ENCODE measurements at places on chromosomes 4 and X.

DNA sequence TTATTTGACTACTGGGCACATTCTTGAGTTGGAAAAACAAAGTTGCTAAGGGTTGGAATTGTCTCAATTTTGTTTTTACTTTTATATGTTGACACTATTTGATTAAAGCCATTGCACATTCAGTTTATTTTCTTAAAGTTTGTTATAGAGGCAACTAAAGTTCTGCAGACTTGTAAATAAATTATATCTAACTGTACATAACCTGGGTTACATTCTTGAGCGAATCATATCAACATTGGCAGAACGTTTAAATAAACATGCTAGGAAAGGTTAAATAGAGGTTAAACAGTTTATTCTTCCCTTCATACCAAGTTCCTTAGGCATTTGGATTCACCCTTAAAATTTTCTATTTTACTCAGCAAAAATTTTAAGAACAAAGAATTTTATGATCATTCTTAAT, 74.5 kb downstream of the UCHL1 start:
- DNase-seq = no peak

DNA sequence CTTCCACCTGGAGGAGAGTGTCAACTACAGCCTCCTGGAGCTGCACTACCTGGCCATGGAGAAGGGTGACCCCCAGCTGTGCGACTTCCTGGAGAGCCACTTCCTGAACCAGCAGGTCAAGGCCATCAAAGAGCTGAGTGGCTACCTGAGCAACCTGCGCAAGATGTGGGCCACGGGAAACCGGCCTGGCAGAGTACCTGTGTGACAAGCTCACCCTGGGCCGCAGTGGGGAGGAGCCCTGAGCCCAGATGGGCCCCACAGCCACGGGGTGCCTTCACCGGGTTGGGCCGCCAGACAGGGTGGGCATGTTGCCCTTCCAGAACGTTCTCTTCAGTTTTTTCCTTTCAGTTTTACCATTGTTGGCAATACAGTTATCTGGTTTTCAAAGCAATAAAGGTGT, 15.2 kb upstream of the FAM47A start:
- DNase-seq = no peak

- no peak for DNase-seq
Measured at GRCh38 chr4:77742054-77742453, 77.1 kb downstream of the CNOT6L start.

GRCh38 chr4:95838192-95838591, 1.7 kb upstream of the PDHA2 start:
- DNase-seq = no peak

DNA sequence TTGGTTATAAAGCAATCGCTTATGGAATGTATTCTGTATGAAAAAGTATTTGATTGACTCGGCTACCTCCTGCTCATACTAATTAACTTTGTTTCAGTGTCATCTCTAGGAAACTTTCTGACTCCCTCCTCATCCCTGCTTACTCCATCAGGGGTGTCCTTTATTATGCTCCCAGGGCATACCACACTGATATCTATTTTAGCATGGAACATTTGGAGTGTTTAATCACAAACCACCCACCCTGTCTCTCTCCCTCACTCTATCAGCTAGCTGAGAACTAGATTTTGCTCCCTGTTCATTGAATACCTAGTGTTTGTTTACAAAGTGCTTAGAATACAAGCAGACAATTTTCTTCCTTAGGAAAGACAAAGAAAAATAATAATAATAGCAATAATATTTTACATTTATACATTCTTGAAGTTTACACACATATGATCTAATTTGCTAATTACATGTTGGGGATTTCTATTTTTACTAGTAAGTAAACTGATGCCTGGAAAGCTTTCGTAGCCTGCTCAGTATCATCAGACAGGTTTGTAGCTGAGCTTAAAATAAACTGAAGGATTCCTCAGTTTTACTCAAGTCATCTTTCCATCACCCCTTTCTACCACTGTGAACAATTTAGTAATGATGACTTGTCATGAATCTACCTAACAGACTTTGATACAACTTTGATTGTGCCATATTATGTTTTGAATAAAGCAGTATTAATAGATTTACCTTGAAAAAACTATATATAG, 811.4 kb upstream of the HS3ST1 start:
- no peak for DNase-seq

- DNase-seq = no peak
Measured at GRCh38 chr4:1993169-1993516, 15.6 kb downstream of the NELFA start.

DNA sequence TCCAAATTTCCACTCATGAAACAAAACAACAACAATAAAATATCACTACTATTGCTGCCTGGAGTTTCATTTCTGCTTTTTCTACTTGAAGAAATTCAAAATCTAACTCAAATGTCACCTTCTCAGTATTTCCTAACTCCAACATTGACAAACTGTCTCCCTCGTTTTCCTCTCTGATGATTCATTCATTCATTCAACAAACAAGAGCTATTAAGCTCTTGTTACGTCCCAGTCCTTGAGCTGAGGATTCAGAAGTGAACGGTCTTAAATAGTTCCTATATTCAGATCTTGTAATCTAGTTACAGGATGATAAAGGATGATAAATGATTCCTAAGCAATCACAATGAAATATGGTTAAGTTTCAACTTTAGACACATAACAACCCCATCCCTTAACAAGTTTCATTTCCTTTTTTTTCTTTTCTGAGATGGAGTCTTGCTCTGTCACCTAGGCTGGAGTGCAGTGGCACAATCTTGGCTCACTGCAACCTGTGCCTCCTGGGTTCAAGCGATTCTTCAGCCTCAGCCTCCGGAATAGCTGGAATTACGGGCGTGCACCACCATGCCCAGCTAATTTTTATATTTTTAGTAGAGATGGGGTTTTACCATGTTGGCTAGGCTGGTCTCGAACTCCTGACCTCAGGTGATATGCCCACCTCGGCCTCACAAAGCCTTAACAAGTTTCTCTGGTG, 1.7 kb downstream of the SLC9B2 start:
- DNase-seq = no peak

DNA sequence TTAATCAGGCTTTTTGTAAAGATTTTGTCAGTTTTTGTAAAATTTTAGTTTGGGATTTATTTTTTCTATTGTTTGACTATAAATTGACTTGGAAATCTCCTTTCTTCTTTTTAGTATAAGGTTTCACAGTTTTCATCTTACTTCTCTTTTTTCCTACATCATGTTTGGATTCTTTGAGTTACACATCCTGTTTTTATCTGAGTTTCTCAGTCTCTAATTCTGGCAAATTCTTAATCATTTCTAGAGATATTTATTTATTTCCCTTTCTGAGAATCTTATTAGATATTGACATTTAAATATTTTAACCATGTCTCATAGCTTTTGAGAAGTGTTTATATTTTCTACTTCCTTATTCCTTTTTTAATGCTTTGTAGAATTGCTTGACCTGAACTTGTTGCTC, 20.7 kb downstream of the USP53 start:
- no peak for DNase-seq

Data from stimulated activated naive CD8-positive, alpha-beta T cell treated with anti-CD3 and anti-CD28 coated beads, Interleukin-15, Interleukin-2, amounts not matched to agents 100 U/mL and 50 U/mL, for 24 hours (primary cell).